Colonic mucosa (tissue), 4 donors: ENCODE measurements at places on chromosomes 4 and X. TPM values are rescaled to one million over a fixed set of nuclear protein-coding genes. Genes with fewer than 3 reads are reported as not detected.

SPIN2A gene
- 0.37 TPM for total RNA-seq

STARD8 gene
- total RNA-seq, result 2.3 TPM

PAGE5 gene
- total RNA-seq, result not detected

ALB gene
- total RNA-seq, result 65.4 TPM

RBM47 gene
- total RNA-seq, result 279 TPM

LDB2 gene
- 7.9 TPM for total RNA-seq

CT47B1 gene
- not detected for total RNA-seq

AKAP4 gene
- total RNA-seq, result not detected

FGFRL1 gene
- 16.0 TPM for total RNA-seq

PALLD gene
- total RNA-seq, result 72.1 TPM

SOX3 gene
- not detected for total RNA-seq

EGF gene
- 2.8 TPM for total RNA-seq

DNA sequence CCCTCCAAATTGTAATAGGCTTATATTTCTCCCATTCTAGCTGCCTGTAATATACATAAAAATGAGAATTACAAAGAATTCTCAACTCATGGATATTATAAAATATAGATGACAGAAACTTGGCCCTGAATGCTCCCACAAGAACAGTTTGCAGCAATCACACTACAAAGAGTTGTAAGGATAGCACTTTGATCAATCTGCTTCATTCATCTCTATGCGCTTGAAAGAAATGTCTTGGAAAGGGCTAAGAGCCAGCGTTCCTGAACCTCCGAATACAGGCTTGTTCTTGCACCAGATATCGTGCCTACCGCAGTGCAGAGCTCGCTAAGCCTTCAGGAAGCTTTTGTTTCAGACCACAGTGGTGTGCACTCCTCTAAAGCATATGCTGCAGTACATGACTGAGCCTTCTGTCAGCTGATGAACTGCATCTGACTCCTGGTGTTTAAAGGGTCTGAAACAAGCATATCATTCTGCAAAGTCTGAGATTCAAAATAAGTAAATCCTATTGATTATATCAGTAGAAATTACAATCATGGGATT is 417.6 kb upstream of the ZFP42 start:
- DNase-seq, result no peak

GRCh38 chr4:82099928-82100579 is 273.7 kb downstream of the HNRNPD start:
- no peak for DNase-seq

GRCh38 chr4:93066749-93067148 is 761.8 kb upstream of the ATOH1 start:
- DNase-seq, result no peak

GRCh38 chr4:158778712-158779111 is 9.9 kb downstream of the FNIP2 start:
- peak; percentile 77 for DNase-seq

DNA sequence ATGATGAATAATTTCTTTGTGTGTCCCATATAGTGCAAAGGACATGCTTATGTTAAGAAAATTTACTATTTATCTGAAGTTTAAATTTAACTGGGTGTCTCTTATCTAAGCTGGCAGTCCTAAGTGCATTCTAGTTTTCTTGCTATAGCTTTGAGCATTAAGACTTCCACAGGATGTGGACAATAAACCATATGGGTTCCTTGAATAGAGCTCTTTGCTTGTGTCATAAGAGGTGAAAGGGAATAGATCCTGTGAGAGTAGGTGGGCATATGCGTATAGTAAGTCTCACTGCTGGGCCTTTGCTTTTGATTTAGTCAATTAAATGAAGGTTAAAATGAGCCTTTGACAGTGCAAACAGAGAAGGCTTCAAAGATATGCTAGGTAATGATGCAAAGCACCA is 223.4 kb upstream of the GYPA start:
- DNase-seq, result no peak

- DNase-seq, result no peak
Measured at GRCh38 chrX:109635146-109635545, 10.2 kb upstream of the KCNE5 start.

GRCh38 chr4:10069075-10069642 is 47.4 kb downstream of the WDR1 start:
- no peak for DNase-seq

DNA sequence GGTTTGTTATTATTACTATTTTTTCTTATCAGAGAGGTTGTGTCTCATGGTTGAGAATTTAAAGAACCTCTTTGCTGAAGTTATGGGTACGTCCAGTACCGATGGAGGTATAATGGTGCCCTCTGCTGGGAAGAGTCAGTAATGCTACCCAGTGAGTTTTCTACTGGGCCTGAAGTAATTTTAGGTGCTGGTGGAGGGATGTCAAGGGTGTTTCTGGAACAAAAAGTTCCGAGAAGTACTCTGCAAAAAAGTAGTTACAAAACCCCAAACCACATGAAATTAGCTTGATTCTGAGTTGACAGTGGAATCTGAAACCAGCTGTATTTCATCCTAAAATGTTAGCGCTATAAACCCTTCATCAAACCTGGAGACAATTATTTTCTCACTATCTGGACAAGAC is 102.5 kb upstream of the MID1 start:
- peak; percentile 67 for DNase-seq

DNA sequence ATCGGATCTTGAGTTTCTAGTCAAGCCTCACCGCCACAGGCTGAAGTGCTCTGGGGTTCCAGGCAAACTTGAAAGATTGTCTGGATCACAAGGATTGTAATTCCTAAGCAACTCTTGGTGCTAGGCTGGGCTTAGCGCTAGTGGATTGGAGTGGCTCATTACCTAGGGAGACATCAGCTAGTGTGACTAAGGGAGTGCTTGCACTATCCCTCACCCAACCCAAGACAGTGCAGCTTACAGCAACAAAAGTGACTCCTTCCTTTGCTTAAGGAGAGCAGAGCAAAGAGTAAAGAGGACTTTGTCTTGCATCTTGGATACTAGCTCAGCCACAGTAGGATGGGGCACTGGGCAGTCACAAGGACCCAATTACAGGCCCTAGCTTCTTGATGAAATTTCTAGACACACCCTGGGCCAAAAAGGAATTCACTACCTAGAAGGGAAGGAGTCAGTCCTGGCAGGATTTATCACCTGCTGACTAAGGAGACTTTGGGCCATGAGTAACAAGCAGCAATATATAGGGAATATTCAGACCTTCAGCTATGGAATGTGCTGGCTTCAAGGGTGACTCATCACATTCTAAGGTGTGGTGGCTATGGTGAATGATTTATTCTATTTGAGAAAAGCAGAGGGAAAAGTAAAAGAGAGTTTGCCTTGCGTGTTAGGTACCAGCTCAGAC is 1212.4 kb downstream of the PCDH18 start:
- DNase-seq, result no peak

DNA sequence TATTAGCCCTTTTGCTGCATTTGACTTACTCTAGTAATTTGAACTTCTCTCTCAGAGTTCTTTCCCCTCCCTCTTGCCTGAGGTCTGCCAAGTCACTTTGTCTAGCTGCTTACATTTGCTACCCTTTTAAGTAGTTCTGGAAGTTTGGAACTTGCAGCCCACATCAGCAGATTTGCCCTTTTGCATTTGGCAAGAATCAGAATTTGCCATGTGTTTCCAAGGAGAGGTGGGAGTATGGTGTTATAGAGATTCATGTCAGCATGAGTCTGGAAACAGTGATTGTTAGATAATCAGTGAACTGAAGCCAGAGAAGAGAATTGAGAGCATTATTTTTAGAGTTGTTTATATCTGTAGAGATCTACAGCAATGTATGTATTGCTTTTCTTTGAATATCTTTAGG is 52.1 kb downstream of the KLHL34 start:
- no peak for DNase-seq

- peak; percentile 53 for DNase-seq
Measured at GRCh38 chrX:153970357-153971123, 1.1 kb downstream of the HCFC1 start.

DNA sequence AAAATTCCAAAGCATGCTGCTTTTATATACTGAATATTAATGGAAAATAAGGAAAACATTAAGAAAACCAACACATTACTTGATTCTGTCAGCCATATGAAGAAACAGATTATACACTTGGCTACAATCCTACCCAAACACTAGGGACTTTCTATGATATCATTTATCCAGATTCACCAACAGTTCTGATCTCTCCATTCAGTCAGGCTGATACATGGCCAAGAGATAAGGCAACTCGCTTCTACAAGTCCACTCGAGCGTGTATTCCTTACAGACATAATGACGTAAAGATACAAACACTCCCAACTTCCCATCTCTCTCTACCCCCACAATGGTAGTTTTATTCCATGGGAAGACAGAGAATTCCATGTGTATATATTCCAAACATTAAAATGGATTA is 44.5 kb downstream of the NEK1 start:
- DNase-seq, result no peak

- DNase-seq, result no peak
Measured at GRCh38 chr4:139078926-139079325, 63.3 kb downstream of the NOCT start.

DNA sequence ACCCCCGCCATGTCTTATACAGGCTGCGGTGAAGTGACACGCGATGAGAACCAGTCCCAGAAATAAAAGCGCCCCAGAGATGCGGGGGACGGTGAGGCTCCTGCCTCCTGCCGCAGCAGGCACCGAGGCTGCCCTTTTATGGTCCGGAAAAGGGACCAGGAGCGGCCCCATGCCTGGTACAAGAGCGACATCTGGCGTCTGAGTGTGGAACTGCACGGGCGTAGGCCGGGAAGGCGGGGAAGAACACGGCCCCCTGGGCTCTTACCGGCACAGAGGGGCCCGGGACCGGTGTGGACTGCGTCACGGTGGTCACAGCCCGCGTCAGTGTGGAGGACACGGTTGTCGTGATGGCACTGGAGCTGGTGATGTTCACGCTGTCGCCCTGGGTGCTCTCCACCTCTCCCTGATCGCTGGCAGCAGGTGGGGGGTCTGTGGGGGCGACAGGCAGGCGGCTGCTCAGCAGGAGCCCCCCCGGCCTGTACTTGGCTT is 8.9 kb upstream of the RENBP start:
- peak; percentile 70 for DNase-seq

DNA sequence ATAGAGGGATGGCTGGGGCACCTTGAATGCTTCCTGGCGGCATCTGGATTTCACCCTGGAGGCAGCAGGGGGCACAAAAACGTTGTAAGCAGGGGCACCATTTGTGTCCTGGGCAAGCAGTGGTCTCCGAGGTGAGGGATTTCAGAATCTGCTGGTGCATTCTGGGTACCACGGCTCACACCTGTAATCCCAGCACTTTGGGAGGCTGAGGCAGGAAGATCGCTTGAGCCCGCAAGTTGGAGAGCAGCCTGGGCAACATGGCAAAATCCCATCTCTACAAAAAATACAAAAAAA is 16.8 kb upstream of the TBC1D14 start:
- no peak for DNase-seq

GRCh38 chr4:100075486-100076270 is 114.6 kb downstream of the DDIT4L start:
- DNase-seq, result no peak

DNA sequence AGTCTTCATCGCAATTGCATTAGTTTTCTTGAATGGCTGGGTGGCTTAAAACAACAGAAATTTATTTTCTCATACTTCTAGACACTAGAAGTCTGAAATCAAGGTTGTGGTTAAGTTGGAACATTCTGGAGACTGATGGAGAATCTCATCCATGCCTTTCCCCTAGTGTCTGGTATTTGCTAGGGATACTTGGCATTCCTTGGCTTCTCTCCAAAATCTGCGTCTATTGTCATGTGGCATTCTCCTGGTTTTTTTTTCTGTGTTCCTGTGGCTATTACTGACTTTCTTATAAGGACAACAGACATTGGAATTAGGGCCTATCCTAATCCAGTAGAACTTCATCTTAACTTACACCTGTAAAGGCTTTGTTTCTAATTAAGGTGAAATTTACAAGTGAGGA is 272.8 kb upstream of the EPHA5 start:
- DNase-seq, result no peak

DNA sequence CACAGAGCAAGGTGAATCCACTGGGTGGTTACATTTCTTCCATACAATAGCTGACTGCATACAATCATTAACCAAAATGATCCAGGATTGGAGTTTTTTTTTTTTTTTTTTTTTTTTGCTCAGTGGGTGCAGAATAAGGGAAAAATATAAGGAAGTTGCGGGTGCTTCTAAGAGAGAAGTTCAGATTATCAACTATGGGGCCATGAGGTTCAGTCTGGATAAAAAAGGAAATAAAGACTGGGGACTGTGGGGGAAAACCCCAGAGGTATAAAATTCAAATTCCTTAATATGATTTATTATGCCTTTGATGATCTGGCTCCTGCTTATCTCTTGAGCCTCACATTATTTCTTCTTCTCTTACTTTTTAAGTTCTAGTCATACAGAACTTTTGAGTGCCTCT is 5.9 kb upstream of the EIF1AX start:
- DNase-seq, result no peak

DNA sequence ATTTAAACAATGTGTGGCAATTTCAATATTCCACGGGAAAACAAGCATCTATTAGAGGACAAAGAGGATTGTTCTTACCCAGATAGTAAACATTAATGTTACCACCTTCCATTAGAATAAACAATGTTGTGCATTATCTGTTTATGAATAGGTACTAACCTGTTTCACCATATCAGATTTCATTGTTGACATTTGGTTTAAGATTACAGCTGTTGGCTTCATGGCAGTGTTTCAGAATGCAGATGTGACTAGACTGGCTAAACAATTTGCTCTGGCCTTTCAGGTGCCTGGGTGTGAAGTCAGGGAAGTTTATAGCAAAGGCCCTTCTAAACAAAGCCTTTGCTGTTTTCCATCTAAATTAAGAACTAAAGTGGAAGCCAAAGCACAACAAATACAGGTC is 464.7 kb upstream of the FAM47C start:
- no peak for DNase-seq

GRCh38 chr4:103719105-103719829 is 518 bp downstream of the TACR3 start:
- DNase-seq, result no peak

DNA sequence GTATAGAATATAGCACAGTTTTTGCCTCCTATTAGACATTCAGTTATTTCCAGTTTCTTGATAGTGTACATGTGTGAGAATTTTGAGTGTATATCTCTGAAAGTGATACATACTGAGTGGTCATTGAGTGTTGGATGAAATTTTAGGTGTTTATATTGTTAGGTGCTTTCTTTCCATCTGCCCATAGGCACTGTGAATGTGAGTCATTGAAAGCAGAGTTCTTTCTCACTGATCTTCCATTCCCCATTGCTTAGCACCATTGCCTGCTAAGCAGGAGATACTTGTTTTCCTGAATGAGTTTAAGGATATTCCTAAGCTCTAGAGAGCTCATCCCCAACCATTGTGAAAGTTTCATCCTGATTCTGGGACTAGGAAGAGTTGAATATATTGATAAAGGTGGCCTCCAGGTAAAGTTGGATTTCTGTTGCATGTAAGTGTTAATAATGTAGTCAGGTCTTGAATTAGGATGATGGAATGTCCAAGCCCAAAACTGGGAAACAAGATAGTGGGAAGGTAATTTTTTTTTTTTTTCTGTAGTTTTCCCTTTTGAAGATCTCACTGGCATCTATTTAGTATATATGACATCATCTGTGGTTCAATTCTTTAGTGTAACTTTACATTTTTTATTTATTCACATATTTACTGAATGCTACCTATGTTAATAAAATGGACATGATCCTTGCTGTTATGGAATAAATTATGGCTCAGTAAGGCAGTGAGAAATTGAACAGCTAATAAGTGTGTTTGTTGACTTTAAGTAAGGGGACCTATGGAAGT is 22.1 kb downstream of the UBE2K start:
- no peak for DNase-seq

- no peak for DNase-seq
Measured at GRCh38 chrX:141733371-141733770, 34.8 kb upstream of the SPANXD start.

- no peak for DNase-seq
Measured at GRCh38 chrX:39616098-39616729, 481.5 kb downstream of the BCOR start.
